GM04503 (cell line): ENCODE measurements at places on chromosomes 5 and 9.

GRCh38 chr9:86991077-86991476, 43.8 kb upstream of the GAS1 start:
- no peak for DNase-seq

- DNase-seq, result no peak
Measured at GRCh38 chr9:2749485-2749884, 32.2 kb downstream of the KCNV2 start.

GRCh38 chr9:76657265-76657664, 107.0 kb upstream of the PCA3 start:
- no peak for DNase-seq

- no peak for DNase-seq
Measured at GRCh38 chr9:130970052-130970451, 31.0 kb upstream of the FIBCD1 start.

- no peak for DNase-seq
Measured at GRCh38 chr5:78647351-78647818, 1.2 kb downstream of the LHFPL2 start.

DNA sequence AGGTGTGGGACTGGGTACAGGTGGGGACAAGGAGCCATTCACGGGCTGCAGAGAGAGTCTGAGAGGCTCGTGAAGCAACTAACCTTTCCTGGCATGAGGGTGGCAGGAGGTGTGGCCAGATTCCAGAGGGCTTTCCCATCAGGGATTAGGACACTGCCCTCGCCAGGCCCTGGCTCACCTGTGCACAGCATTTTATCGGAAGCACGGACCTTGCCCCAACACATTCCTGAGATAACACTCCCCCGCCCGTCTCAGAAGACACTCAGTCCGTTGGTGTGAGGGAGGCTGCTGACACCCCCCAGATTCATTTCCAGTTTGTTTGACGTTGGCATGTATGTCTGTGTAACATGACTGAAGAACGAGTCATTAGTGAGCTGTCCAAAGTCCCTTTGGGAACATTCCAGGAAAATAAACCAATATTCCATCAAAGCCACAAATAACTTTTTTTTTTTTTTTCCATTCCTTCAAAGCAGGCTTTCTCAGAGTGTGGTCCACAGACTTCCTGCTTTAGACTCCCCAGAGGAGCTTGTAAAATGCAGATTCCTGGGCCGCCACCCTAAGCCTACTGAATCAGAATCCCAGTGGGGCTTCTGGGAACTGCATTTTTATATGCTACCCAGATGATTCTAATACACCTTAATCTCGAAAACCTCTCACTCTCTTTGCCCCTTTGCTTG, 23.4 kb downstream of the WWC1 start:
- peak; percentile 84 for DNase-seq

DNA sequence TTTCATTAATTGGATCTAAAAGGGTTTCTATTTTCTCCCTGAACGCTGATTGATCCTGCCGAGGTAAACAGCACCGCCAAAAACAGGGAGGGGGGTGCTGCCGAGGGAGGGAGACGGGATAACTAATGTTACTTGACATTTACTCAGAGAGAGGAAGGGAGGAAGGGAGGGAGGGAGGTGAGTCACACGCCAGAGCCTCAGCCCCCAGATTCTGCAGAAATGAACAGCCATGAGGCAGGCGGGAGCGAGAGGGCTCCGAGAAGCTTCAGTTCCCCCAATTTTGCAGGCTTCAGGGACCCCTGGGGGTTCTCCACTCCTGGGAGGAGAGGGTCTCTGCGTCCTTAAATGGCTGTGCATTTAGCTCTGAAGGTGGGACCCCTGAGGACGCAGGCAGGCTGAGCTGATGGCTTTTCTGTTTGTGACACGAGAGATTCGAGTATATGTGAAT, 59.1 kb upstream of the IER5L start:
- DNase-seq, result no peak

GRCh38 chr9:16693616-16694015, 176.9 kb downstream of the BNC2 start:
- DNase-seq, result no peak

GRCh38 chr5:19837536-19838174, 150.3 kb downstream of the CDH18 start:
- DNase-seq, result no peak

DNA sequence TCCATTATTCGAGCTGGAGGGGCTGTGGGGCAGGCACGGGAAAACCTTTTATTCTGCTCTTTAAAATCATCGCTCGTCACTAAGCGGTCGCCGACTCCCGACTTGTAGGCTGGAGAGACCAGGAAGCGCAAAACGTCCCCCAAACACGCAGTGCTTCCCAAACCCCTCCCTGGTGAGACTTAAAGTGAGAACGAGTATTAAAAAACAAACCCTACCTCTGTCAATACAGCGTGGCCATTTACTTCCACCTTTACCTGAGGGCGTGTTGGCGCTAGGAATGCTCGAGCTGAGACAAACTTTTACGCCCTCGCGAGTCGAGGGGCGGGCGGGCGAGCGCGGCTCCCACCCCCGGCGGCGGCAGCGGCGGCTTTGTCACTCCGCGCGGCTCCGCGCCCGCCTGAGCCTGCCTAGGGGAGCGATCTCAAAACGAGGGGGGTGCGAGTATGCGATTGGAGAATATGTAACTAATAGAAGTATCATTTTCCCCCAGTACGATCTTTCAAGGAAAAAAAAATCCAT, at the start of gene NR2F1-AS1:
Gene NR2F1-AS1 (minus strand): TSS at position 293 of the 519 bp plus-strand sequence.
- no peak for DNase-seq

DNA sequence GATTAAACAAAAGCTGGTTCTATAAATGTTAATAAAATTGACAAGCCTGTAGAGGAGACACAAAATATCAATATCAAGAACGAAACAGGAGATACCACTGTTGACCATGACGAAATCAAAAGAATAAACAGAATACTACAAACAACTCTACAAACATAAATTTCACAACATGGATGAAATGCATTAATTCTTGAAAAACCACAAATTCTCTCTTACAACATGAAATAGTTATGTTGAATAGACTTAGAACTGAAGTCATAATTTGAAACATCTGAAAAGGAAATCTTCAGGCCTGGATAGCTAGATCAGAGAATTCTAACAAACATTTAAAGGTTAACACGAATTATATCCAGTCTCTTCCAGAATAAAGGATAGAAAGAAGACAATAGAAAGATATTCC, 6.9 kb upstream of the SPATA31C1 start:
- peak; percentile 61 for DNase-seq

DNA sequence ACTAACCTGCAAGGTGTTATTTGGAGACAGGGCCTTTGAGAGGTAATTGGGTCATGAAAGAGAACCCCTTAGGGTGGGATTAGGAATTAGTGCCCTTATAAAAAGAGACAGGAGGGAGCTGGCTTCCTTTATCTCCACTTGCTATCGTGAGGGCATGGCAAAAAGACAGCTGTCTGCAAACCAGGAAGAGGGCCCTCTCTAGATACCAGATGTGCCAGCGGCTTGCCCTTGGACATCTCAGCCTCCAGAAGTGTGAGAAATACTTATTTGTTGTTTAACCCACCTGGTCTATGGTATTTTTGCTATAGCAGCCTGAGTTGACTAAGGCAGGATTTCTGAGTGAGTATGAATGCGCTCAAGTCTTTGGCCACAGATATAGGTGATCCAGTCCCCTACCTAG, 978 bp upstream of the RGS14 start:
- no peak for DNase-seq

- no peak for DNase-seq
Measured at GRCh38 chr9:133164191-133164590, 477 bp upstream of the GBGT1 start.

DNA sequence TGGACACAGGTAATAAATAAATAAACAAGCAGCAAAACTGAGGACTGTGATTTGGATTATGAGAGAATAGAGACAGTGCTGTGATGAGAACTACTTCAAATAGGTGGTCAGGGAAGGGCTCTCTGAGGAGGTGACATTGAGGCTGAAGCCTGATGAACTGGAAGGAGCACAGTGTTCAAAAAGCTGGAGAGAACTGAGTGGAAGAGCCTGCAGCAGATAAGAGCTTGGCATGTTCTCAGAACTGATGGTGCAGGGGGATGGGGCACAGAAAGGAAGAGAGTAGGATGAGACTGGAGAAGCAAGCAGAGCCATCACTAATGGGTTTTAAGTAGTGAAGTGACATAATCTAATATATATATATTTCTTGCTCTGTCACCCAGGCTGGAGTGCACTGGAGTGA, 11.2 kb upstream of the TPM2 start:
- no peak for DNase-seq

DNA sequence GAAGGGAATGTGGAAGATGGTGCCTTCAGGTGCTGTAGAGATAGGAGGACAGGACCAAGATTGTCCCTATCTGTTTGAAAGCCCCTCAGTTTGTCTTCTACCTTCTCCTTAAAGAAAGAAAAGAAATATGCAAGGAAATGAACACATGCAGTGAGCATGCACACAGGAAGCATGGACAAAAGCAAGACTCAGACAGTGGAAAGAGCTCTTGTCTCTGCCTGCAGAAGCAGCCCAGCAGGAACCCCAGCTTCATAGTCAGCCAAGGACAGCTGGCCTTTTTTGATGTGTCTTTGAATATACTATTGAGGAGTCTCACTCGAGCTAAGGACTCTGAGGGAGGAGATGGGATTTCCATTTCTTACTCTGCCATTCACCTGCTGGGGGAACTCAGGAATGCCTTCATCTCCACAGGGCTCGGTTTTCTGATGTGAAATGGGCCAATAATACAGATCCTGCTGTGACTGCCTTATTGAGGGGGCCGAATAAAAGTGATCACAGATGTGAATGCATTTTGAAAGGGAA, 132.5 kb upstream of the ADRA1B start:
- DNase-seq, result no peak

GRCh38 chr5:160438316-160439204, 16.9 kb downstream of the PTTG1 start:
- DNase-seq, result no peak

DNA sequence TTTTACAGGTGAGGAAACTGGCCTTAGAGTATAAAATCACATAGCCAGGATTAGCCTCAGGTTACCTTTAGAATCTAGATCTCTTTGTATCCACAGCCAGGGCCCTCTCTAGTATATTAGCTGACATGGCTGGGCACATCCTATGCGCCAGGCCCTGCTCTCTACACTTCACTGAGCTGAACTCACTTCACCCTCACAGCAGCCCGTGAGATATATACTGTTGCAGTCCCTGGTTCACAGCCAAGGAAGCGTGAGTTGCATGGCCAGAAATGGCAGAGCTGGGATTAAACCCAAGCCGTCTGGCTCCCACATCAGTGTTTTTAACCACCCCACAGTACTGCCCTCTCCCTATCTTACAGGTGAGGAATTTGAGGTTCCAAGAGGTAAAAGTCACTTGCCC, 58.4 kb downstream of the DAB2IP start:
- DNase-seq, result no peak

GRCh38 chr9:105330755-105331154, 86.3 kb downstream of the SLC44A1 start:
- no peak for DNase-seq

- DNase-seq, result no peak
Measured at GRCh38 chr9:3585606-3586005, 59.8 kb upstream of the RFX3 start.

DNA sequence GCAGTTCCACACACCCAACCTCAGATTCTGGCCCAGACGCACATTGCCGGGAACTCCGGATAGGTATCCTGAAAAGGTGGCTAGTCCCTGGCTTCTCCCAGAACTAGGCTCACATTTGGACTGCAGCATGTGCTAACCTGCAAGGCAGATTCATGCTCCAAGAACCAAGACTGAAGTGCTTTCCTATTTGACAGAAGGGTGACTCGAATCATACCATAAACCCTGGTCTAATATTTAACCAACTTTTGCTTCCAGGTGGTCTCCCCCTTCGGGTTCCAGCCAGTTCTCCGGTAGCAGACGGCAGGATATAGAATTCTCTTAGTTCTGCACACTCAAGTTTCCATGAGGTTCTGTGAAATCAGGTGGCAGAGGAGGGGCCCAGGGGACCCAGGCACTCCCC, 7.6 kb downstream of the PTGES start:
- no peak for DNase-seq

GRCh38 chr9:9574080-9574479, 1038.7 kb downstream of the PTPRD start:
- no peak for DNase-seq

- peak; percentile 70 for DNase-seq
Measured at GRCh38 chr5:172903790-172904189, 55.4 kb upstream of the RPL26L1 start.

- no peak for DNase-seq
Measured at GRCh38 chr9:37511016-37512010, 25.6 kb downstream of the POLR1E start.

DNA sequence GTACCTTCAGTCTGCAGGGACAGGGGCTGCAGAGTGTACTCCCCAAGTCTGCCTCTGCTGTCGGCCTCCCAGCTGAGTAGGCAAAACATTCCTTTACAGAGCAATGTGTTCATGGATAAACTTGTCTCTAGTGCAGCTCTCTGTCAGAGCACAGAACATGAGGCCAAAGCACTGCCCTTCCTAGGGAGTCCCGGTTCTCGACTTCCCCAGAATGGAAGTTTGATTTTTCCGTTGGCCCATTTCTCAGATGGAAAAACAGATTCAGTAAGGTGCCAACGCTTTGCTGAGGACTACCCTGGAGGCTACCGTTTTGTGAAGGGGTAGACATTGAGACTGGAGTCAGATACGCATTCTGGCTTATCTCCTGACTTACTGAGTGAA, 422 bp upstream of the TRIM32 start:
- no peak for DNase-seq

DNA sequence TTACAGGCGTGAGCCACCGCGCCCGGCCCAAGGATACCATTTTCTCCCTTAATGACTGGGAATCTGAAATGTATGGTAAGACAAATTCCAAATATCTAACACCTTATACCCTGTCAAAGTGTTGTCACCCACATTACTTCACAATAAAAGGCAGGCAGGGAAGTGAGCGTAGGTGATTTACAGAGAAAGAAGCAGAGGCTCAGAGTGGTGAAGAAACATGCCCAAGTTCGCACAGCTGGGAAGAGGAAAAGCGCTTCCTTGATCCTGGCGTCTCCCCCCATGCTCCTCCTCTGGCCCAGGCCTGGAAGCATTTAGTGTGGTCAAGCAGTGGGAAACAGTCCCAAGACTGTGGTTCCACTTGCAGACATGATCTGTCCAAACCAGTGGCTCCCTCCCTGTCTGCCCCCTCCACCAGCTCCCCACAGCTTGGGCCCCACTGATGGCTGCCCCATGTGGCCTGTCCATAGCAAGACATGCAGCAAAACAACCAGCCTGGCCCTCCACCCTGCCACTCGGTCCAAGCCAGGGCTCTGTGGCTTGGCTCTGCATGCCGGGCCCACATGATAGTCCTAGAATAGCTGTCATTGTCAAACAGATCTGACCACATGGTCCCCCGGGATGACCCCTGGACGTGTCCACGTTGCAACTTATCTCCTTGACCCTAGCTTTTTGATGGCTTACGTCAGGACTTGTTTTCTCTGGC, 107.2 kb downstream of the TTLL11 start:
- peak; percentile 46 for DNase-seq

DNA sequence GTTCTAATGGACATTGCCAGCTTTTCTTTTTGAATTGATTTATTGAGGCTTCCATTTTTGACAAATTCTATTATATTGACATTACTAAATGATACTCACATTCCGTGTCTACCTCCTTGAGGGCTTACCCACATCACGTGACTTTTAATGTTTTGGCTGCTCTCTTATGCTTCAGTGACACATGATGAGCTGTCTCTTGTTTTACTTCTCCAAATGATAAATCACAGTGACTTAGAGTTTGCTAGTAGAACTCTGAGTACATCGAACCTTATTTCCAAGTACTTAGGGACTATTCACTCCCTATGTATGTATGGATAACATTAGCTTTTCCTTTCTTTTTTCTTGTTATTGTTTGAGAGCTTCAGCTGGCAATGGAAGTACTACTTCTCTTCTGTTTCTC, 169.8 kb upstream of the KCNN2 start:
- DNase-seq, result no peak

- DNase-seq, result no peak
Measured at GRCh38 chr5:147519380-147519779, 9.5 kb upstream of the DPYSL3 start.

GRCh38 chr5:126188804-126189203, 234.4 kb upstream of the GRAMD2B start:
- no peak for DNase-seq
